ENCODE measurements at places on chromosomes 16 and 17.

- no peak for DNase-seq
Measured at GRCh38 chr16:68469796-68470460, 21.6 kb upstream of the SMPD3 start.

GRCh38 chr16:7304279-7304678 is 28.4 kb upstream of the RBFOX1 start:
- no peak for DNase-seq

DNA sequence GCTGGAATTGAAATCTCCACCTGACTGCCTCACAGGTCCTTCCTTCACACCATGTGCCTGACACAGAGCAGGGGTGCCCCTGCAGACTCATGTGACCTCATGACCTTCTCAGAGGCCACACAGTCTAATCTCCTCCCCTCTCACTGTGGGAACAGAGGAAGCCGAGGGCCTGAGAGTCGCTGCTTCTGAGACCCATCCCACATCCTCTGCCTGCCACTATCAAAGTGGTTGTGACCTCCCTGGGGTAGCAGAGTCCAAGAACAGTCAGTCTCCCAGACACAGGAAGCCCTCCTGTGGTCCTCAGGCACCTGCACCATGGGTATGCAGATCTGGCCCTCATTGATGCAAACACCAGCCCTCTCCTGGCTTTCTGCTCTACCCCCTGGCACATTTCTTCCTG is 78.5 kb downstream of the RAB11FIP4 start:
- DNase-seq = no peak

DNA sequence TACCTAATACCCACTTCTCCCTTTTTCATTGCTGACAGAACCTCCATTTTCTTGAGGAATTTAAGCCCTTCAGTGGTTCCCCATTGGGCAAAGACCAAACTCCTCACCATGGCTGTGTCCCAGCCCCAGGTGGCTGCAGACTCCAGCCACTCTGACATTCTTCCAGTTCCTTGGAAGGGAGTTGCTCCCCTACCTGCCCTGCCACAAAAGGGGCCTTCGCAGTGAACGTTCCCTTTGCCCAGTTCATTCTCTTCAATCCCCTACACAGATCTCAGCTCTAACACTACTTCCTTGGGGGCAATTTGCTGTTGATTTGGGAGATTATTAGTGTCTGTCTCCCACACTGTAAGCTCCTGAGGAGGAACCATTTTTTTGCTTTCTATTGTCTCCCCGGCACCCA is 3.2 kb upstream of the AKTIP start:
- no peak for DNase-seq

- DNase-seq = no peak
Measured at GRCh38 chr16:56884026-56884582, 19.1 kb downstream of the SLC12A3 start.

DNA sequence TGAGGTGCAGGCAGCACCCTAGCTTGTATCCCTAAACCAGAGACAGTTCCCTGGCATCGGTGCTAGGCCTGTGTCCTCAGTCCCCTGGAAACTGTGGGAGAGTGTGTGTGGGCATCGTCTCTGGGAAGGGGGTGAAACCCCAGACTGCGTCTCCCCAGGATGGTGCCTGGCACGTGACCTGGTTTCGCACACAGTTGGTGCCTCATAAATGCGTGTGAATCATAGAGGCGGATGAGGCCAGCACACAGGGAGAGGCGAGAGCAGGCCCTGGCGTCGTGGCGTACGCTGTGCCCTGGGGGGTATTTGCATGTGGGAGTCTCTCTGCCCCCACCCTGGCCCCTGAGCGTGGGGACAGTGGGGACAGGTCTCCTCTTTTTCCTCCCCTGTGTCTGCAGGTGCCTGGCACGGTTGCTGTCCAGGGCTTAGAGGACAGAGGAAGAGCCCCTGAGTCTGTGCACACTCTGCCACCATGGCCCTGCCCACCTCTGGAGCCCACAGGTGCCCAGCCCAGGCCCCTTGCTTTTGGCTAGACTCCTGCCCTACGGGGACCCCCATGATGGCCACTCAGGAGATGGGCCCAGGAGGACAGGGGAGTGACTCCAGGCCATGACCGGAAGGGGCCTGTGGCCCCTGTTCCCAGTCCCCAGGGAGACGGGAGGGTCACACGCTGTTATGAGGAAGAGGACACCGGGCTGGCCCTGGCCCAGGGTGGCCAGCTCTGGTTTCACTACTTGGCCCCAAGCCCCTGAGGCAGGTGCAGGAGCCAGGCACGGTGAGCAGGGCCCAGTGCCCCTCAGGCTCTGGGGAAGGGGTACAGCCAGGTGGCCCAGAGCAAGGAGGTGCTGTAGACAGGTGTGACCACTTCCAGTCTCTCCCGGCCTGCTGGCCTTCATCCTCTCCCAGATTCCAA is 1.3 kb upstream of the FSCN2 start:
- DNase-seq = no peak

DNA sequence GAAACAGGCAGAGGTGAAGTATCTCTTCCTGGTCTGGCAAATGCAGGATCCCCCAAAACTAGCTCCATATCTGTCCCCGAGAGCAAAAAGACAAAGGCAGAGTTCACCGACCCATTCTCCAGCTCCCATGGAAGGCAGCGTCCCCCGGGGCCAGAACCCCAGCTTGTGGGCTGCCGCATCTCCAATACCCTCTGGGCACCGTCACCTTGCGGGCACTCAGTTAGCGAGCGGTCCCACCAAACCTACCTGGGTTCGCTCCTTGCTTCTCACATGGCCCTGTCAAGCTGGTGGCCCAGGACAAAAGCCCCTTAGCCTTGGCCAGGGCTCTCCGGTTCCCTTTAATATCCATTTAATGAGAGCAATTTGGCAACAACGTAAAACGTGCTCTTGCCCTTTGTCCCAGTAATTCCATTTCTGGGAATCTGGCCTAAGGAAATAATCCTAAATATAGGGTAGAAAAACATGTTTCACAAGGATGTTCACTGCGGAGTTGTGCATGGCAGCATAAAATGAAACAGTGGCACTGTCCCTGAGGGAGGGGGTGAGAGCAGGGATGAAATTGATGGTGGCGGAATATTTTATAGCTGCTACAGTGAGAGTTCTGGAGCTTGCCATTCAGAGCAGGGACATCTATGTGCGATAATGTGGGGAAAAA is 157.1 kb downstream of the CMIP start:
- no peak for DNase-seq

GRCh38 chr17:38925263-38925995 is at the start of gene LASP1NB:
Gene LASP1NB (plus strand): TSS chr17:38925614.
- no peak for DNase-seq

- DNase-seq = no peak
Measured at GRCh38 chr16:46658925-46659324, 30.1 kb downstream of the VPS35 start.

- no peak for DNase-seq
Measured at GRCh38 chr17:17613708-17614114, 22.2 kb upstream of the PEMT start.

DNA sequence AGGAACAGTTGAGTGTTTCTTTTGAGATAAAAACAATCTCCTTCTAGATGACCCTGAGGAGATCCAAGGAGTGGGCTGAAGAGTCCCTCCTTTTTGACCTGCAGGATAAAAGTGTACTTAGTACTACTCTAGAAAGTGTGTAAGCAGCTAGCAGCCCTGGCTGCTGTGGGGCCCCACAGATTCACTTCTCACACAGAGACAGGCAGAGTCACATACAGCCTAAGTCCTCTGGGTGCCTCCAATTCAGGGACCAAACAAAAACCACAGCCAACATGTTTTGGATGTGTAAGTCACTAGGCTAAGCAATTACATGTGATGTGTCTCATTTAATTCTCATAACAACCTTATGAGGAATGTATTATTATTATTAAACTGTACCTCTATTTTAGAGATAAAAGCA is 97.1 kb downstream of the TMEM100 start:
- DNase-seq = no peak

DNA sequence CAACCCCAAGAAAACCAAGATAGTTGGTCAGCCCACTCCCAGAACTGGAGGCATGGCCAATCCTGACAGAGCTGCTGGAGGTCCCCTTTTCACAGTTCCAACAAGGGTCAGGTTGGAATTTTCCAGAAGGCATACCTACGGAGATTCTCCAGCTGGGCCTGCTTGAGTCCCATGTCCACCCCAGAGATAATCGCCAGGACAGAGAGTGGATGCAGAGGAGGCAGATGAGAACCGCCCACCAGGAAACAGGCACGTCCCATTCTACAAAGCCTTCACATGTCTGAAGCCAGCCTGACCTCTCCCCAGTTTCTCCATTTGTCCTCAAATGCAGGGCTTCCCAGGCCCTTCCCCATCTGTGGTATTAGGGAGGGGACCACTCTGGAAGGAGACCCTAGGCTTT is 47.4 kb upstream of the SMURF2 start:
- no peak for DNase-seq

DNA sequence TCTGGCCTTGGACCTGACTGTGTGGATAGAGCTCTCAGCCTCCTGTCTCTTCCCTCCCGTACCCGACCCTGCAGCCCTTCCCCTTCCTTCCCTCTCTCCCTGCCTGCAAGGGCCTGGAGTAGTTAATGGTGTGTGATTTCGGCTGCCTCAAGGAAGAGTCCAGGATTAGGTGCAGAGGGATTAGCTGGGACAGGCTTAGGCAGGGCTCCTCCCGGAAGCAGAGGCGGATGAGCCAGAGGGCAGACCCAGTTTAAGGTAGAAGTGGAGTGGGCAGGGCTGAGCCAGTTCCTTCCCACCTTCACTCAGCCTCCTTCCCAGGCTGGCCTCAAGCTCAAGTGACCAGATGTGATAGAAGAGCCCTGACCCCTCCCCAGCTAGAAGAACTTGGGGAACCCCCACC is 16.8 kb downstream of the GUCY2D start:
- DNase-seq = no peak

- DNase-seq = peak; percentile 71
Measured at GRCh38 chr17:45428050-45428617, 4.5 kb downstream of the ARHGAP27 start.

GRCh38 chr16:1044460-1045309 is 27.9 kb upstream of the SSTR5 start:
- no peak for DNase-seq

GRCh38 chr16:67647111-67647651 is 2.2 kb downstream of the CARMIL2 start:
- DNase-seq = no peak

GRCh38 chr17:37446027-37446426 is 39.3 kb downstream of the TADA2A start:
- no peak for DNase-seq

- no peak for DNase-seq
Measured at GRCh38 chr16:80500116-80500859, 40.5 kb upstream of the DYNLRB2 start.

GRCh38 chr17:21352221-21352980 is 23.8 kb upstream of the KCNJ12 start:
- no peak for DNase-seq
